ENCODE measurements at places on chromosomes 3 and 15. TPM values are rescaled to one million over a fixed set of nuclear protein-coding genes. Genes with fewer than 3 reads are reported as not detected.

DNA sequence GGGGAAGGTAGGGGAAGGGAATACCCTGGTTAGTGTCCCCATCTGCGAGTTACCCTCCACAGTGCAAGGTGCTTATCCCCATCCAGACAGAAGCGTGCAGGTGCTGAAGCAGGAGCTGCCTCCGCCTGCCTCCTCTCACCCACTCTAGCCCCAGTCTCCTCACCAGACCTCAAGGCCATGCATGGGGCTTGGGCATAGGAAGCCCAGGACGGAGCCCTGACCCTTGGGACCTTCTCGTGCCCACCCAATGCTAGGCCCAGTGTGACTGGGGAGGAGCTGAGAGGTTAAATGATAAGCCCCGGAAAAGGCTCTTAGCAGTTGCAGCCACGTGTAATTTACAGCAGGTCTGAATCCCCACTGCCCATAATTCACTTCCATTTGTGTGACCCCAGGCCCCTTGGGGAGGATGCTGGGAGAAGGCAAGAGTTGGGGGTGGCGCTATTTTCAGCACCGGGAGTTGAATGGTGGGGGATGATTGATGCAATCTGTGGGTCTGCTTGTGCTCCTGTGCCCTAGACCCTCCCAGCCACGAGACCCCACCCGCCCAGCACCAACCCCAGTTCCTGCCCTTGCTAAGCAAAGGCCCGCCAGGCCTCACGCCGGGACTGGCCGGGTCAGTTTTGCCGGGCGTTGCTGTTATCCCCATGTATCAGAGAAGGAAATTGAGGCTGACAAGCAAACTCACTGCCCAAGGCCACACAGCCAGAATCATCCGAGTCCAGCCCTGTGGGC lies 14.5 kb upstream of the PLXND1 start:
- DNase-seq: no peak

DNA sequence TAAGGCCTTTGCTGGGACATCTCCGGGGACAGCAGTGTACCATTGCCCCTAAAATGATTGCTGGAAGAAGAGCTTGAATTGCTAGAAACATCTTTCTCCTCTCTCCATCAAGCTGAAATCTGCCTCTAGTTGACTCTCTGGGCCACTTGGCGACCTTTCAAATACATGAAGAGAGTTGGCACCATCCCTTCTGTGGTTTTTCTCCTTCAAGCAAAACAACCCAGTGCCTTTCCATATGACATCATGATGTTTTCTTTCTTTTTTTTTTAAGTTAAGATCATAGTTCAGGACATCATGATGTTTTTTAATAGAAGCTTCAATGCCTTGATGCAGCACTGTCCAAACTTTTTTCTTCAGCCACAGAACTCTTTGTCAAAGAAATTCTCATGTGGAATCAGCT lies 144.0 kb upstream of the PTPRG start:
- DNase-seq: no peak

DNA sequence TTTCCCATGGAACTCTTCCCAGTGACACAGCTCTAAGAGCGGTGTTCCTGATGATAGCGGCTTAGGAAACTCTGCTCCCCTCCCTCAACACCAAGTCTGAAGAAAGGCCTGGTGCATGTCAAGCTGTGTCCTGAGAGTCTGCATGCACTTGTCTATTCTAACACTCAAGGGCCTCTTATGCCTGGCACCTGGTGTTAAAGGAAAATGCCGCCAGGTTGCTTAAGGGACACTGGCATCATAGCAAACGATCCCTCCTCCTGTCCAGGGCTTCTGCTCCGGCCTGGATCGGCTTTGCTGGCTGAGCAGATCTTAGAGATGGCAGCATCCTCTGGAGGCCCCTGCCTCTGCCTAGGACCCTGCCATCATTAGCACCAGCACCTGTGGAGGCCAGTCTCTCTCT lies 121.7 kb downstream of the MEGF11 start:
- no peak for DNase-seq

DNA sequence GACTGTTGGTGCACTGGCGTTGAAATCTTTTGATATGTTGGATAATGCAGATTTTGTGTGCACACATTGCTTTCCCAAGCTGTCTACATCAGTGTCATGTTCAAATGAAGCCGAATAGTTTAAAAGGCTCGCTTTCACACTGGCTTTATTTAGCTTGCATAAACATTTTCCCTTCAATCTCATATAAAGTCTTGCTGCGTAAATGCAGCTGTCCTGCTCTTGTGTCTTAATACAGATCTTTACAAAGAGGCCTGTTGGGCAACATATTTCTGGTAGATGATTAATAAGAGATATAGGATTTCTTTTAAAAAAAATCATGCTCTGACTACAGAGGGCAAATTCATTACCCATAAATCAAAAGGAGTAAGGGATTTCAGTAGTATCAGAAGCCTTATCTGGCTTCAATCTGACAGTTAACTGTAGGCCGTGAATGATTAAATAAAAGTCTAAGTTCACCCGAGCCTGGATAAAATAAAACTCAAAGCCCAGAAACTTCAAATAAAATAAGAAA lies 937.2 kb downstream of the FHIT start:
- no peak for DNase-seq

- no peak for DNase-seq
Observed at GRCh38 chr3:169454060-169454317, 209.5 kb downstream of the MECOM start.

Gene MAP6D1
- not detected for total RNA-seq

Gene CADPS
- 29.7 TPM for total RNA-seq

Gene VEPH1
- total RNA-seq: 5.8 TPM

Gene UACA
- total RNA-seq: 43.4 TPM

Gene ABI3BP
- 33.2 TPM for total RNA-seq

Gene PLSCR5
- total RNA-seq: not detected

Data from Peyer's patch (tissue), 4 donors.